ENCODE measurements at places on chromosomes 2 and 18.

GRCh38 chr2:232541195-232541960 lies 1.9 kb downstream of the CHRNG start:
- no peak for DNase-seq

- DNase-seq, result no peak
Measured at GRCh38 chr2:100309311-100309710, 13.0 kb downstream of the LONRF2 start.

GRCh38 chr2:43493954-43494353 lies 101.9 kb downstream of the THADA start:
- no peak for DNase-seq

- no peak for DNase-seq
Measured at GRCh38 chr18:13428319-13428718, 209.8 kb downstream of the LDLRAD4 start.

DNA sequence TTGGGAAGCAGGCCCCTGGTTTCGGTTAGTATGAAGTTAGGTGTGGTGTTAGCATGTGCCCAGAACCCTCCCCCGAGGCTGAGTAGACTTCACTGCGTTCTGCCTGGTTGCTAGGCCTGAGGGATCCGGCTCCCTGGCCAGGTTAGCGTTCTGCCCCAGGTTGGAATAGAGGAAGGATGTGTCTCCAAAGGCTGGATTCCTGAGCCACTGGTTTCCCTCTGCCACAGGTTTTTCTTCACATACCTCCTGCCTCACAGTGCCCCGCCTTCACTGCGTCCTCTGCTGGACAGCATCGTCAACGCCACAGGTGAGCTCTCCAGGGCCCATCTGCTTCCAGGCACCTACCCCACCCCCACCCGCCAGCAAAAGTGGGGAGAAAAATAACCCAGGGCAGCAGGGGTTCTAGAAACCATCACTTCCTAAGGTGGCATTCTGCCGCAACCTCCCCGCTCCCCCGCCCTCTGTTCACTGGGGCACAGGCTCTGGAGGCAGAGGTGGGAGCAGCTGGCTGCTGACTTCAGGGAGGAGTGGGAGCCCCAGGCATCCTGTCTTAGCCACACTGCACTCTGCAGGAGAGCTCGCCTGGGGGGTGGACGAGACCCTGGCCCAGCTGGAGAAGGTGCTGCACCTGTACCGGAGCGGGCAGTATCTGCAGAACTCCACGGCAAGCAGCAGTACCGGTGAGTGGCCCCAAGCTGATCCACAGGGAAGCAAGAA lies 7.1 kb downstream of the PKDCC start:
- DNase-seq, result no peak

GRCh38 chr2:86274918-86275275 lies 62.5 kb downstream of the REEP1 start:
- peak; percentile 78 for DNase-seq

DNA sequence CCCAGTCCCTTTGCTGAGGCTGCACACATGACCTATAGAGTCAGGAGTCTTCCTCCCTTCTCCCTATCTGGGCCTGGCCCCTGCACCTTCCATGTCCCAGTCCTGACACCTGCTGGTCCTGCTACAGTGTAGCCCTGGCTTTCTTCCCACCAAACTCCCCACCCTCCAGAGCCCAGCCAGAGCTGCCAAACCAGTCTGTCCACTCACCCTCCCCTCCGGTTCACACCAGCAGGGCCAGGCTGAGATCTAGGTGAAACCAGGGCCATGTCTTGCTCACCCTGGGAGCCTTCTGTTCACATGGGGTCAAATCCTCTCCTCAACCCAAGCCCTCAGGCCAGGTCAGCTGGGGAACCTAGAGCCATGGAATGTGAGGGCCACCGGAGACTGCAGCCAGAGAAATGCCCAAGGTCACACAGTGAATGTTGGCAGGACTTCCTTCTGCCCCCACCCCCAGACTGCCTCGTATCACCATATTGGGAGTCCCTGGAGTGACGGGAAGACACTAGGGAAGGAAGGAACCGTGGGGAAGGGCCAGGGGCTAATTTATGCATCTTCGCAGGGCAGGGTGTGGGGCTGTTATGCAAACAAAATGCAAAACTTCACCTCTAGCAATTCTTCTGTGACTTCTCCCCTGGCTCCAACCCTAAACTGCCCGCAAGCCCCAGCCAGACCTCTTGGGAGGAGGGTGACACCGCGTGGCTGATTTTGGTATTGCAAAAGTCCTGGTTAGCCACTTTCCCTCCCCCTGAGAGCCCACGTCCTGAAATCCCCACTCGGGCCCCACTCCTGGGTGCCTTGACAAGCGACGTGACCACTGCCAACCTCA lies 14.6 kb downstream of the TNS1 start:
- peak; percentile 75 for DNase-seq

DNA sequence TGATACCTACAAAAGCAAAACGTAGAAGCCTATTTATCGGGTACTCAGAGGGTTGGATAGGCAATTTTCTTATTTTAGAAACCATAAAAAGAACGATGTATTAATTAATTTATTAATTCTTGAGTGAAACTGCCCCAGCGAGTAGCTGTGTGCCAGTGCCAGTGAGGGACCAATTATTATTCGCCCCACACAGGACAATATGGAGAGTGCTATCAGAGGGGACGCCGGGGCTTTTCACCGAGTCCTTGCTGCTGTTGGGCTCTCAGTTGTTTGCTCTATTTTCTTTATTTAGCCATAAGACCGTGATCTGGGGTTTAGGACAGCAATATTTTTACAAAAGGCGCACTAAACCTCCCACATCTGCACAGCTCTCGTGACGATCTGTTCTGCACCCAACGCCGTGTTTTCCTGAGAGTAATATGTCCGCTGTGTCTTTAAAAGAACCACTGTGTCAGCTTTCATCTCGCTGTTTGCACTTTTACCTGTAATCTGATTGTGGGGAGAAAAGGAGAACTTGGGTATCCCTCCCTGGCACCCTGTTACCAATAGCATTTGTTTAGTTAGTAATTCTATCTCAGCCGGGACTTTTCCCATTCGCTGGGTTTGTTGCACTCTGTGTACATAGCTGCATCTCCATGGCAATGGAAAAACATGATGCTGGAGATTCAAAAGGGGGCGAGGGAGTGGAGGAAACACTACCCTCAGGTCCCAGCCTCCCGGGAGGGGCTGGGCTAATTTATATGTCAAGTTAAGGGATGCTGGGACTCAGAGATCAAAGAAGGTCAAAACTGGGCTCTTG lies 30.1 kb upstream of the ZNF516 start:
- DNase-seq, result no peak

GRCh38 chr2:61952288-61952687 lies 46.8 kb downstream of the COMMD1 start:
- DNase-seq, result no peak

GRCh38 chr2:176584333-176584732 lies 315.1 kb downstream of the MTX2 start:
- DNase-seq, result peak; percentile 92

- DNase-seq, result peak; percentile 27
Measured at GRCh38 chr2:101307950-101308431, 510 bp downstream of the RNF149 start.

GRCh38 chr18:79572093-79572780 lies 107.4 kb upstream of the CTDP1 start:
- no peak for DNase-seq

GRCh38 chr2:159093497-159093896 lies 125.1 kb downstream of the TANC1 start:
- DNase-seq, result no peak

GRCh38 chr2:196315388-196316049 lies 144.1 kb upstream of the STK17B start:
- DNase-seq, result no peak

DNA sequence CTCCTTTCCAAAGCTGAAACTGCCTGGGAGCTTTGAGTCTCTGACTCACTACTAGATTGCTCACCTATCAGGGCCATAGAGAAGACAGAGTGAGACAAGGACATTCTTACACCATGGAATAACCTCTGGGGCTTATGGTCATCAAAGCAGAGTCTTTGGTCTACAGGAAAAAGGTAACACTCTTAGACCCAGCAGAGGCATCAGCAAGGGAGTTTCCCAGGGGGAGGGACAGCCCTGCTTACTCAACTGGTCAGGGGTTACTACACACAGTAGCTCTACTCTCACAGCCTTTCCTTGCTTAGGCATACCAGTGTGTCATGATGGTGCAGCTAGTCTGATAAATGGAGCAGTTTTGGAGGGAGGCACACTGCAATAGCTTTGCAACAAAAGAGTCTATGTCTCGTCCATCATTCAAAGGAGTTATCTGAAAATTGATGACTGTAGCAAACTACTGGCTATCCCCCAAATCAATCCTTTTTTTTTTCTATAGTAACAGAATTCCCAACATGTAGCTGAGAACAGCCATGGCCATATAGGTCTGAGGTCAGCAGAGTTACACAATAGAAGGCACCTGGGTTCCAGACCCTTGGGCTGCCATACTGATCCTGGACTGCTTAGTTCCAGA lies 22.4 kb upstream of the CD28 start:
- peak; percentile 10 for DNase-seq

GRCh38 chr2:199902486-199903110 lies 8.5 kb upstream of the C2orf69 start:
- no peak for DNase-seq

DNA sequence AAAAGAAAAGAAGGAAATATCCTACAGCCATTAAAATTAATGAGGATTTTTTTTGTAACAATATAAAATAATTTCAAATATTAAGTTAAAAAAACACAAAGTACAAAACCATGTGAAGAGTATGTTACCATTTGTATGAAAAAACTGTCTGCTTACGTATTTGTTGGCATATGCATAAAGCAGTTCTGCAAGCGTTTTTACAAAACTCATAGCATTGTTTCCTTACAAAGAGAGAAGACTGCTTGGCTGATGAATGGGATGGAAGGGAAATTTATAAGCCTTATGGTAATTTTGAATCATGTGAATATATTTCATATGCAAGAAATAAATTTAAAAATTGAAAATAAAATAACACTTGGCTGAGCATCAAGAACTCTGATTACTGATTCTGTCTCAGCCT lies 63.1 kb downstream of the METTL4 start:
- no peak for DNase-seq

GRCh38 chr2:8662239-8662879 lies 19.5 kb upstream of the ID2 start:
- peak; percentile 72 for DNase-seq

- DNase-seq, result no peak
Measured at GRCh38 chr2:69322631-69323030, 64.4 kb downstream of the GFPT1 start.

DNA sequence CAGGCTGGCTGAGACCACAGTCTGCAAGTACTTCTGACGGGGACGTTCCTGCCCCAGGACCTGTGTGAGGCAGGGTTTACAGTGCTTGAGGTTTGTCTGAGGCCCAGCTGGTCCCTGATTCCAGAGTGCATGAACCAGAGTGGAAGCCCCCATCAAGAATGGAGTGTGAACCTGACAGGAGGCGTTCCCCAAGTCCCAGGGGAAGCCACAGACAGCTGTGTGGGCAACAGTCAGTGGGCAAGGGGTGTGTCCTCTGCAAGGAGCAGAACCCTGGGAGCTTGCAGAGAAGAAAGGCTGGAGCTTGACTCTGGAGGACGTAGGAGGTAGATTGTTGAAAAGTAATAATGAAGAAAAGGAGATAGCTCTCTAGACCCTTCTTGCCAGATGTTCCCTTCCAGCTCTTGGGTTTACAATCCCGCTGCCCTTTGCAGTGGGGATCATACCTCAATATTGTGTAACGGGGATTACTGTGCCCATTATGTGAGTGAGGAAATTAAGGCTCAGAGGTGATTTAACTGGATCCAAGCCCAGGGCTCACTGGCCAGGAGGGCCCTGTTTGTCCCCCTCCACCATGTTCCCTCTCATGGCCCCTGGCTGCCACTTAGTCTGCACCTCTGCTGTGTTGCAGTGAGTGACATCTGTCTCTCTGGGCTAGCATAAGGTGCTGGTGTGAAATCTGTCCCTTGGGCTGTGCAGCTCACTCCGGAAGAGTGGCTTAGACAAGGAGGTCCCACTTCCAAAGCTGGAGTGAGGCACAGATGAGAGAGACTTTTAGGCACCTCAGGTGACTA lies 6.2 kb downstream of the DBI start:
- DNase-seq, result no peak

- DNase-seq, result no peak
Measured at GRCh38 chr2:75589391-75590105, 28.8 kb upstream of the EVA1A start.

- DNase-seq, result no peak
Measured at GRCh38 chr2:11419781-11420180, 46.2 kb downstream of the E2F6 start.

DNA sequence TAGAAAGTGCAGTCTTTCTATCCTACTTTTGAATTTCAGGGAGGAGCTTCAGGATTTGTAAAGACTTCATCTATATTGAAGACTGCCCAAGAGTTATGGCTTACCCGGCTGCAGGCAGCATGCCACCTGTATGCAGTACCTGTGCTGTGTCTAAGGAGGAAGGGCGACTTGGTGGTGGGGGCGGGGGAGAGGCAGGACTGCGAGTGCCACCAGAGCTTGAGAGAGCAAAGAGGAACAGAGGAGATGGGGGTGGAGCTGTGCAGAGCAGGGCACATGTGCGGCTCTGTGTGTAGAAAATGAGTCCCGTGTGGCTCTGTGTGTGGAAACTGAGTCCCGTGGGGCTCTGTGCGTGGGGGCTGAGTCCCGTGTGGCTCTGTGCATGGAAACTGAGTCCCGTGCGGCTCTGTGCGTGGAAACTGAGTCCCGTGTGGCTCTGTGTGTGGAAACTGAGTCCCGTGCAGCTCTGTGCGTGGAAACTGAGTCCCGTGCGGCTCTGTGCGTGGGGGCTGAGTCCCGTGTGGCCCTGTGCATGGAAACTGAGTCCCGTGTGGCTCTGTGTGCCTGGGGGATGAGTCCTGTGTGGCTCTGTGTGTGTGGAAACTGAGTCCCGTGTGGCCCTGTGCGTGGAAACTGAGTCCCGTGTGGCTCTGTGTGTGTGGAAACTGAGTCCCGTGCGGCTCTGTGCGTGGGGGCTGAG lies 43.2 kb downstream of the LDLRAD4 start:
- DNase-seq, result no peak

DNA sequence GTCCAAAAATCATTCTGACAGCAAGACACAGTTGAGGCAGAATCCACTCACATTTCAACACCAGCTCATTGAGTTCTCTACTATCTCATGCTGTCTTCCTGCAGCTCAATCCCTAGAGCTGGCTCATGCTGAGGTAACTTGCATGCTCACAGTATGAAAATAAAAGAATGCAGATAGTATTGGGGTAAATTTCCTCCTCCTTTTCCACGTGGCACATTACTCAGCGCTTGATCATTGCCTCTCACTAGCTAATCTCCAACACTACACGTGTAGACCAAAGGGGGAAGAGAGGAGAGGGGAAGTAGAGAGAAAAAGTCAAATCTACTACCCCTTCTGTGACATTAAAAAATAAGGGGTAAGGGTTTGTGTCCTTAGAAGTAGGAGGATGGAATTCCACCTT lies 300.6 kb downstream of the AFF3 start:
- DNase-seq, result no peak

GRCh38 chr2:230090967-230091366 lies 22.2 kb upstream of the SLC16A14 start:
- DNase-seq, result no peak

DNA sequence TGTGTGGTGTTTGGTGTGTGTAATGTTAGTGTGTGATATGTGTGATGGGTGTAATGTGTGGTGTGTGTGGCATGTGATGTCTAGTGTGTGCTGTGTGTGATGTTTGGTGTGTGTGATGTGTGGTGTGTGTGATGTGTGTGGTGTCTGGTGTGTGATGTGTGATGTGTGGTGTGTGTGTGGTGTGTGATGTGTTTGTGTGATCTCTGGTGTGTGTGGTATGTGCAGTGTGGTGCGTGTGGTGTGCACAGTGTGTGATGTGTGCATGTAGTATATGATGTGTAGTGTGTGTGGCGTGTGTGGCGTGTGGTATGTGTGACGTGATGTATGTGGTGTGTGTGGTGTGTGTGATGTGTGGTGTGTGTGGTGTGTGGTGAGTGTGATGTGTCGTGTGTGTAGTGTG lies 150.3 kb downstream of the TMEM18 start:
- DNase-seq, result no peak
